Testis (tissue), 5 donors: ENCODE measurements at places on chromosomes 6 and 20. TPM values are rescaled to one million over a fixed set of nuclear protein-coding genes. Genes with fewer than 3 reads are reported as not detected.

Gene MYCT1
- total RNA-seq: 2.3 TPM

Gene ID1
- 128 TPM for total RNA-seq

Gene DTD1
- 34.6 TPM for total RNA-seq

DNA sequence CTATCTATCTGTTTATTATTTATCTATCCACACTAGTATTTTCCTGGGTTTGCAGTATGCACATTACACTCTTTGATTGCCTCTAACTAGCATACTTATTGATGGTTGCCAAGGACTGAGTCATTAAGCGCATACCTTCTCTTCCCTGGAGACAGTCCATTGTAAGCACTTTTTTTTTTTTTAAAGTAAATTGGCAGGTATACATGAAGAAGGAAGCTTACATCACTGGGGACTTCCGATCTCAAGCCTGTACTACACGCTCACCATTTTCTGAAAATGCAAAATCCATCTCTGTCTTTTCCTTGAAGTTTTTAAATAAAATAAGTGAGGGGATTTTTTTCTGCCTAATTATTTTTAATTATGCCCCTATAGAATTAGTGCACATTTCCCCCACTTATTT lies 63.5 kb downstream of the HMGN3 start:
- DNase-seq: no peak
